ENCODE measurements at places on chromosomes 13 and 19. TPM values are rescaled to one million over a fixed set of nuclear protein-coding genes. Genes with fewer than 3 reads are reported as not detected.

GRCh38 chr13:113207890-113208420, 514 bp downstream of the PCID2 start:
- peak overlapping the region; percentile 96 for H3K4me3 ChIP-seq
- H3K4me1 ChIP-seq: peaks cover 71% of the 10 kb centered on the region
- H3K27me3 ChIP-seq: no peaks in the 10 kb centered on the region

- no peak for DNase-seq
- no peak overlapping the region for H3K4me3 ChIP-seq
- H3K36me3 ChIP-seq: no peaks in the 10 kb centered on the region
- no peaks in the 10 kb centered on the region for H3K27me3 ChIP-seq
Measured at GRCh38 chr19:52176574-52176973, 5.2 kb upstream of the ZNF836 start.

DNA sequence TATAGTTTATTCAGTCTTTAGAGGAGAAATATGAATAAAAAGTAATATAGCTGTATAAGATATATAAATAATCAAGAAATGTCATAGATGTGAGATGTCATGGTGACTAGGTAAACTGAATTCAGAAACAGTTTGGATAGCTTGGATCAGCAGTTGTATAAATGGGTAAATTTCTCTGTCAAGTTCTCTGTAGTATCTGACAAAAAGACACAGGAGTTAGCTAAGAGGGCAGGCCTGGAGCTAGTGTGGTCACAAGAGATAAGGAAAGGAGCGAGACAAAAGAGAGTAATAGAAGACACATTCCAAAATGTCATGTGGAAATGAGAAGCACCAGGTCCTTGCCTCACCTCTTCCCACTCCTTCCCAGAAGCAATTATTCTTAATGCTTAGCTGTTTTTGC, 349.0 kb downstream of the LMO7 start:
- no peaks in the 10 kb centered on the region for H3K4me1 ChIP-seq
- no peak for DNase-seq
- H3K36me3 ChIP-seq: no peaks in the 10 kb centered on the region
- H3K4me3 ChIP-seq: no peak overlapping the region

GRCh38 chr13:91401920-91402319, 3.5 kb downstream of the GPC5 start:
- H3K4me1 ChIP-seq: 0 out of 2 replicates have a peak, but pooled peaks cover 4% of the 10 kb centered on the region
- H3K27ac ChIP-seq: no peak overlapping the region
- peaks cover 35% of the 10 kb centered on the region for H3K27me3 ChIP-seq
- H3K4me3 ChIP-seq: no peak overlapping the region
- no peaks in the 10 kb centered on the region for H3K36me3 ChIP-seq

DNA sequence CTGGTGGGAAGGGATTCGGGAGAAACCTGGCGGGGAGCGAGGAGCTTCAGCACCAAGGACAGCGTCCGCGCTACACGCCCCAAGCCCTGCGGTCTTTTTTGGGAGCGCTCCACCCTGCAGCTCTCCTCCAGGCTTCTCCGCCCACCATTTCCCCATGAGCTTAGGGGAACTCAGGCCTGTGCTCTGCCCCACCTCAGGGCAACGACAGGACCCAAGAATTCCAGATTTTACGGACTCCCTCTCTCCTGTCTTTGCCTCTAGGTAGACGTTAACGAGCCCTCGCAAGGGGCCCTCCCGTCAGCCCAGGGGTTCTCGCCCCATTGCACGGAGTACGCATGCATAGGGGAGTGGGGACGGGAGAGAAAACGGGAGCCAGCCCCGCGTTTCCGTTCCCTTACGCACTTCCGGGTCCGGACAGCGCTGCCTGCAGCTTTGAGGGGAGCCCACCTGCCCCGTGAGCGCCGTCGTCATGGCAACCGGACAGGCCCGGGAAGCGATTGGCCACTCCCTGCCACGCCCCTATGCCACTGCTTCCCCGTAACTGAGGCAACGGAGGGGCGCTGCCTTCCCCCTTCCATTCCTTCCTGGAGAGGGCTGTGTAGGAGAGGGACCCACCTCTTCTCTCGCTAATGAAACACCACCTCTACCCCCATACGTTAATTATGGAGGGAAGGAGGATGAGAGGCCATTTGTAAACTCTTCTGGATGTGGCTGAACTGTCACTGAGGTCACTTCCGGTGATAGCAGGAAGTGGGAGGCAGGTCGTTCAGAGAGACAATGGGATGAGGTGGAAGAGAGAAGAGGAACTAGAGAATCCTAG, 20.8 kb downstream of the NOVA2 start:
- H3K27ac ChIP-seq: no peak overlapping the region
- no peak for DNase-seq
- H3K4me3 ChIP-seq: no peak overlapping the region
- H3K27me3 ChIP-seq: peaks cover 1% of the 10 kb centered on the region

DNA sequence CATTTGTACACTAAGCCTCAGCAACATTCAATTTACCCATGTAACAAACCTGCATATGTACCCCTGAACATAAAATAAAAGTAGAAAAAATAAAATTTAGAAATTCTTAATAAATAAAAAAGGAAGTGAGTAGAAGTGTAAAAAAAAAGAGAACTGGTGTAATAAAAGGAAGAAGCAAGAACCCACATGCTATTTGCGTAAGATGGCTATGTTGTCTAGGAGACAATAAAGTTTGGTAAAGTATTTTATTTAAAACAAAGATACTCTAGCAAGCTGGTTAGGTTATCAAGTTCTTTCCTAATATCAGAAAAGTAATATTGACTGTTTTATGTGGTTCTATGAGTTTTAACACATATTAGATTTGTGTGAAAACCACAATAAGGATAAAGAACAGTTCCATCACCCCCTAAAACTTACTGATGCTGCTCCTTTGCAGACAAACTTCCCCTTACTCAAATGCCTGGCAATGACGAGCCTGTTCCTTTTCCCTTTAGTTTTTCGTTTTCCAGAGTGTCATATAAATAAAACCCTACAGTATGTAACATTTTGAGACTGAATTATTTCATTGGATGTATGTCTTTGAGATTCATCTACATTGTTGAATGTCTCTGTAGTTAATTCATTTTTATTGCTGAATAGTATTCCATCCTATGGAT, 98.9 kb downstream of the TNFSF13B start:
- H3K4me3 ChIP-seq: no peak overlapping the region
- no peaks in the 10 kb centered on the region for H3K27me3 ChIP-seq
- no peak for DNase-seq
- H3K4me1 ChIP-seq: no peaks in the 10 kb centered on the region
- H3K36me3 ChIP-seq: no peaks in the 10 kb centered on the region

DNA sequence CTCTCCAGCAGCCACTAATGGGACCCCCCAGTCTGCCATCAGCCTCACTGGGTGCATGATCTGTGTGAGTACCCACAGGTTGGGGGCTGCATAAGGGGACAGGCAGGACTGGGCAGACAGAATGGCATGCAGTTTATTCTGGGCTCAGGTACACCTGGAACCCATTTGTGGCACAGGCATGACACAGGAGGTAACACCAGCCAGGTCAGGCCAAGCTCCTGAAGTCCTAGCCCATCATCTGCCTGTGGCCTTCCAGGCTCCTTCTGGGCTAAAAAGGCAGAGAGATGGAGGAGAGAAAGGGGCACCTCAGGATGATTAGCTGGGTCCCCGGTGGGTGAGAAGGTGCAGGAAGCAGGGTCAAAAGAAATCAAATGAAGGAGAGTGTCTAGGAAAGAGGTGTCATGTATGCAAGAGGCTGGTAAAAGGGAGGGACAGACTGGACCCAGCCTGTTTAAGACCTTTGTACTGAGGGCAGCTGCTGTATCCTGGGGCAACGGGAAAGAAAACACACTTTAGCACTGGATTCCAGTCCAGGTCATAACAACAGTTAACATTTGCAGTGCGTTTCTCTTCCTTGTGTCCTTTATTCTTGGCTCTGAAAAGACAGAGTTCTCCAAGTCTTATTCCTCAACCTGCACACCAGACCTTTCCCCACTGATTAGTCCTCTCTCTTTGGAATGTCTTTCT, 20.2 kb upstream of the DGKH start:
- H3K4me3 ChIP-seq: no peak overlapping the region
- H3K27me3 ChIP-seq: no peaks in the 10 kb centered on the region
- H3K27ac ChIP-seq: peak overlapping the region; percentile 67
- H3K36me3 ChIP-seq: no peaks in the 10 kb centered on the region
- DNase-seq: peak; percentile 68
- H3K4me1 ChIP-seq: peaks cover 19% of the 10 kb centered on the region

GRCh38 chr13:107974409-107974808, 240.9 kb downstream of the LIG4 start:
- no peak for DNase-seq
- no peak overlapping the region for H3K4me3 ChIP-seq
- H3K36me3 ChIP-seq: no peaks in the 10 kb centered on the region
- no peak overlapping the region for H3K27ac ChIP-seq
- H3K27me3 ChIP-seq: no peaks in the 10 kb centered on the region

- no peaks in the 10 kb centered on the region for H3K36me3 ChIP-seq
- H3K4me3 ChIP-seq: no peak overlapping the region
- H3K27me3 ChIP-seq: no peaks in the 10 kb centered on the region
- H3K4me1 ChIP-seq: no peaks in the 10 kb centered on the region
- peak; percentile 44 for DNase-seq
Measured at GRCh38 chr13:29369060-29369743, 226.3 kb downstream of the SLC7A1 start.

DNA sequence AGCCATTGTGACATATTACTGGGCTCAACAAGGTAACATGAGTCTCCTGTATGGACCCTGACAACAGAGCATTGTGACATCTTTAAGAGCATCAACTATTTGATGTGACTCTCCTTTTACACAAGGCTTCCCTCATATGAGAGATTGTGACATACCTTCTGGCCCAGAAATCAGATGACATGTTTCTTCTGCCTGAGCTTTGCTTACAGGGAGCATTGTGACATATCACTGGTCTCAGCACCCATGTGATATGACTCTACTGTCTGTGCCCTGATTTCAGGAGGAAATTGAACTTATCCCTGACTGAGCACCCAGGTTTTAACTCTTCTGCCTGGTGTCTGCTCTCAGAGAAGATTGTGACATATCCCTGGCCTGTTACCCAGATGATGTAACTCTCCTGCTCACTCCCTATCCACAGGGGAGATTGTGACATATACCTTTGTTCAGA, 15.9 kb upstream of the ZNF681 start:
- no peak overlapping the region for H3K27ac ChIP-seq
- no peak for DNase-seq
- H3K4me3 ChIP-seq: no peak overlapping the region
- H3K27me3 ChIP-seq: no peaks in the 10 kb centered on the region

DNA sequence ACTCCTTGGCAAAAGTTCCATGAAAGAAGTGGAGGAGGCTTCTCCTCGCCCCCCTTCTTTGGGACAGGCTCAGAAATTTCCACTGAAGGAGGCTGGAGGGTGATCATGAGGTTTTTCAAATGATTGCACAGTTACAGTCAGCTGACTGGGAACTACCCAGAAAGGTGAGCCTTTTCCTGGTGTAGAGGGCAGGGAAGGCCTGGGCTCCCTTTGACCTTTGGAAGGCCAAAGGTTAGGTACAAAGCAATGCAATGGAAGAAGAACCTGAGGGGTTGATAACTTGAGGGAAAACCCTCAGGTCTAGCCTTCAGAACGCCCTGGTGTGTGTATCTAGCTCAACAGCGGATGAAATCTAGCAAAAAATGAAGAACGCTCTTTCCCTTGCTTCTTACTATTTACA, 50.1 kb upstream of the SLC15A1 start:
- no peaks in the 10 kb centered on the region for H3K27me3 ChIP-seq
- H3K27ac ChIP-seq: no peak overlapping the region
- peaks cover 15% of the 10 kb centered on the region for H3K4me1 ChIP-seq
- no peak overlapping the region for H3K4me3 ChIP-seq

- H3K4me1 ChIP-seq: peaks cover 28% of the 10 kb centered on the region
- no peak overlapping the region for H3K27ac ChIP-seq
- H3K36me3 ChIP-seq: no peaks in the 10 kb centered on the region
- no peak overlapping the region for H3K4me3 ChIP-seq
- DNase-seq: no peak
Measured at GRCh38 chr13:109569958-109570711, 216.2 kb downstream of the IRS2 start.

DNA sequence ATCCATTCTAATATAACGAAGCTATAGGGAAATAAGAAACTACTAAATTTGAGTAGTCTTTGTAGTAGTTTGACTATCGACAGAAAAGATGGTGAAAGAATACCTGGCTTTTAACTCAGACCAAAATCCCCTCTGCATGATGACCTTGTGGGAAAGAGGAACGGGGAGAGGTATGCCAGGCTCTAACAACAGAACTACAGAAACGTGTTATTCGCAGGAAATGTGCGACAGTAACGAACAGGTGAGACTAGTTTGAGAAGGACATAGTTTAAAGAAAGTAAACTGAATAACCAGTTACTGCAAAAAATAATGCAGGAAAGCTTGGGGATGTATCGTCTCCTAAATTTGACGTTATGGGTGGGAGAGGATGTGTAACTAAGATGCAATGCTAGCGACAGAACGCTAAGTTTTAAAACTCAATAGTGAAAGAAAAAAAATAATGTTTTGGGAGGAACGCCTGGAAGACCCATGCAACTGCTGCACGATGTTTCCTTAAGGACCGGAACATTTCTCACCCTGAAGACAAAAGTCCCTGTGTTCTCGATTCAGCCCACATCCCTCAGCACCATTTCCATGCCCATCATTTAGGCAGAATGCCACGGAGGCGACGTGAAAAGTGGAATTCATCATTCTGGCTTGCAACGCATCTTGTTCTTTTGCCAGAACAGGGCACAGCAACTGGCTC, 1.6 kb upstream of the RAP2A start:
- peak overlapping the region; percentile 9 for H3K27ac ChIP-seq
- H3K27me3 ChIP-seq: no peaks in the 10 kb centered on the region
- no peaks in the 10 kb centered on the region for H3K36me3 ChIP-seq
- DNase-seq: no peak

- no peaks in the 10 kb centered on the region for H3K27me3 ChIP-seq
- H3K27ac ChIP-seq: no peak overlapping the region
- H3K4me3 ChIP-seq: no peak overlapping the region
- no peaks in the 10 kb centered on the region for H3K4me1 ChIP-seq
Measured at GRCh38 chr13:41213316-41213715, 18.9 kb upstream of the KBTBD7 start.

DNA sequence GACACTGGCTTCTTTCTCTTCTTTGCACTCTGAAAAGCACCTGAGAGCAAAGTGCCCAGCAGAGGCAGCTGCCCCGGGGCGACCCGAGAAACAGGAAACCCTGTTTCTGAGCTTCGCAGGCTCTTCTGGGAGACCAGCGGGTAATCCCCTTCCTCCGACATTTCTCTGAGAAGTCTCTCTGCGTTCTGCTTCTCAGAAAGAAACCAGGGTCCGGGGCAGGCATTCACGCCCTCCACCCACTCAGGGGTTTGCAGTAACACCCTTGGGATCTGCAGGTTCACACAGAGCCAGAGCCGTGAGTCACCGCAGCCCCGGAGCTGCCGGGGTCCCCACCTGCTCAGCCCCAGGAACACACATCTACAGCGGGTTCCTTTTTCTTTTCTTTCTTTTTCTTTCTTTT, 86.0 kb downstream of the GADD45B start:
- peaks cover 60% of the 10 kb centered on the region for H3K4me1 ChIP-seq
- H3K36me3 ChIP-seq: no peaks in the 10 kb centered on the region
- peak overlapping the region; percentile 54 for H3K27ac ChIP-seq
- DNase-seq: no peak

Gene CLC
- total RNA-seq: not detected

Gene MBD3L3
- not detected for total RNA-seq

Gene C1QTNF9
- total RNA-seq: not detected

Gene CPB2
- 94.9 TPM for total RNA-seq

Gene LIPE
- not detected for total RNA-seq

Gene SRRM5
- 0.11 TPM for total RNA-seq

Gene CEACAM16
- total RNA-seq: not detected

Gene SULT2B1
- total RNA-seq: not detected

Gene RHPN2
- 21.6 TPM for total RNA-seq

Gene CYP2F1
- not detected for total RNA-seq

Gene KBTBD6
- 12.0 TPM for total RNA-seq
